HTR-8/SVneo (cell line): ENCODE measurements at places on chromosomes 16 and 17.

- no peak for DNase-seq
Measured at GRCh38 chr17:29175349-29175748, 4.8 kb downstream of the MYO18A start.

GRCh38 chr16:31706318-31706717 lies 167.3 kb upstream of the ZNF267 start:
- DNase-seq = no peak

DNA sequence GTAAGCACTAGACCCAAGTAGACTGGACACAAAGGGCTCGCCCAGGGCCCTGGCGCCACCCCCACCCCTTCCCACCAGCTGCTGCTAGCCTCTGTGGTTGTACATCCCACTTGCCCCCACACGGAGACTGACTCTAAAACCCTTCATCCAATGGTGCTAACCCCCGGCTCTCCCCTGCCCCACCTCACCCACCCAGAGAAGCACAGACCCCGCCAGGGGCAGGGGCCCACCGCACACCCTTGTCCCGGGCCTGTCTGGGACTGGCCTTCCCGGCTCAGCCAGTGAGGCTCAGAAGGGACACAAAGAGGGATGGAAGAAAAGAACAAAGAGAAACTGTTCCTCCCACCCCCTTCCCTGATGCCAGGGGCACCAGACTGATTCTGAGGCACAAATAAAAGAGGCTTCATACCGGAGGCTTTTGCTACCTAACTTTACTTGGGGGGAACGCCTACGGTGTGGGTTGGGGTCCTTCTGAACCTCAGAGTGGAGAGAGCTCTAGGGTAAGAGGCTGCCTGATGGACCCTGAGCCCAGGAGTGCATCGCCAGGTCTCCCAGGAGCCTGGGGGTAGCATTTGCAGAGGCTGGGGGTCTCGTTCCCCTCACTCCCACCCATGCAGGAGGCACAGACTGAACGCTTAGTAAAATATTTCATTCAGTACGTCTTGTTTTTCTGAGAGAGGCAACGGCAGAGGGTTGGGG lies 8.2 kb downstream of the CORO6 start:
- DNase-seq = no peak

- no peak for DNase-seq
Measured at GRCh38 chr16:57915811-57916488, 55.0 kb downstream of the CNGB1 start.

GRCh38 chr16:84774810-84775209 lies 45.0 kb upstream of the CRISPLD2 start:
- no peak for DNase-seq

DNA sequence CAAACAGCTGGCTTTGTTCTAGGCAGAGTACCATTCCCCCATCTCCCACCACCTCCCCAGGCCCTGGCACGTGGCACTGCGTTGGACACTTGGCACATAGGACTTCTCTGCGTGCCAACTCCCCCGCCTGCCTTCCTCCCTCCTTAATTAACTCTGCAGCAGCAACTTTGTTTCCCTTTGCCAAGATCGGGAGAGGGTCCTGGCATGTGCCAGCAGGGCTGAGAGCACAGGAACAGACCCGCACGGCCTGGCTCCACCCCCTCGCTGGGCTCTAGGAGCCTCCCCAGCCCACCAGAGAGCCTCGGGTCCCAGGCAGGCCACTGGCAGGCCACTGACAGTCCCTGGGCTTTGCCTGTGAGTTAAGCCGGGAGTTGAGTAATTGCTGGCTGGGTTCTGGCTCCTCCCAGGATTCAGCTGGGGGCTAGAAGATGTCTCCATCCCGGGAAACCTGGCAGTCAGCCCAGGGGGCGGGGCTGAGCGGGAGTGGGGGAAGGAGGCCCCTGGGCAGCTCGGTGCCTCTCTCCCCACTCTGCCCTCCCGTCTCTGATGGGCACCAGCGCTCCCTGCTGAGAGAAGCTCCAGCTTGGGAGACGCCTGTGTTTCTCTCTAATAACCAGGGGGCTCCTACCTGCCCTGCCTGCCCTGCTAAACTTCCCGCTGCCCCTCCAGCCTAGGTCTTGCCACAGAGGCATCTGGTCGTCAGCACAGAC lies 224.0 kb upstream of the TNRC6C start:
- peak; percentile 94 for DNase-seq

DNA sequence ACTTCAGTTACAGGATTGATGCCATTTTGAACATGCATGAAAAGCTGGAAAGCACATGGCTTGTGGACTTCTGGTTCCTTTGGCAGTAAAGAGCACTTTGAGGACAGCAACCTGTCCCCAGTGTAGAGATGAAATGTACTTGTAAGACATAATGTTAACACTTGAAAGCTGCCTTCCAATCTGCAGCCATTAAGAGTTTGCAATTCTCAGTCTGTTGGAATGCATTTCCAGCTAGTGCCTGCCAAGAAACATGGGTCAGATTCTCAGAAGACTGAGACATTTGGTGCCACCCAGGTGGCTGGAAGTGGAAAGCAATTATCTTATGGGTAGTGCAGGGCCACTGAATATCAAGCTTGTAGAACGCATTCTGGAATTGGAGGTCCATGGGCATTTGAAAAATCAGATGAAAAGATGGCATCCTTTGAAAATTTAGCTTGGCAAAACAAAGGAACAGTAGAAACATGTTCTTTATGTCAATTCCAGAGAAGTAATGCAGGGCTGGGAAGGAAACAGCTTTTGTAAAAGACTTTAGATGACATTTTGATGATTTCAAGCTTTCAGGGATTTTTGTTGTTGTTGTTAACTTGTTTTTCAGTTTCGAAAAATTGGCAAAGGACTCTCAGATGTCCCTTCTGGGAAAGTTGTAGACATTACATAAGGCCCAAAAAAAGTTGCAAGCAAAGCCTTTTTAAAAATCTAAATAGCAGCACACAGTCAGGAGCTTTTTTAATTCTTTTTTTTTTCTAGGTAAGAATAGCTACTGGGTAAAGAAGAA lies 147.0 kb downstream of the ABCA8 start:
- no peak for DNase-seq

DNA sequence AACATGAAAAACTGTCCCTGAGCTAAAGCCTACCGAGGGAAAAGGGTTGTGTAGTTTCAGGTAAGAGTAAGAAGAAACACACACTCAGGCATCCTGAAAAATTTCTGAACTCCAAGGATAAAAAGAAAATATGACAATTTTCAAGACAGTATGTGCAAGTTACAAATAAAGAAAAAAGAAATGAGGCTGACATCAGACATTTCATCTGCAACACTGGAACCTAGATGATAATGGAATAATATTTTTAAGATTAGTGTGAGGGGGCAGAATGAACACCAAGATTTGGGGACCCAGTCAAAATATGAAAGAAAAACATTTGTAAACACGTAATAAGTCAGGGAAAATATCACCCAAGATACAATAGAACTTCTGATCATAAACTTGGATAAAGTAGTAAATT lies 135.9 kb upstream of the PSMD7 start:
- no peak for DNase-seq

DNA sequence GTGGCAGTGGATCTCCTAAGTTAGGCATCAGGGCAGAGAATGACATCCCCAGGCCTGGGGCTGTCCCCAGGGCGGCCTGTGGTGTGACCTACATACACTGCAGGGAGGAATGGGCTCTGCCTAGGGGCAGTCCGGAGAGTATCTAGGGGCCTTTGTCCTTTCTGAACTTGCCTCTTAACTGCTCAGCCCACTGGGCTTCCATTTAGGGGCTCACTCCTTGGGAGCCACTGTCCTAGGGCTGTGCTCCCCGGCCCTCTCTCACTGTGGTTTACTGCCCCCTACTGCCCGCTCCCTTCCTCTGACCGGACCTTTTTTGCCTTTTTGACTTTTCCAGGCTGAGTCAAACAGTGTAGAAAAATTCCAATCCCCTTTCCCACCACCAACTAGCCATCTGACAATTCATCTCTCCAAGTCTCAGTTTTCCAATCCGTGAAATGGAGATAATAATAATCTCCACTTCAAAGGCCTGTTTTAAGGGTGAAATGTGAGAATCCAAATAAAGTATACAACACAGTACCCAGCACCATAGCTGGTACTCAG lies 66.8 kb downstream of the DNAH3 start:
- peak; percentile 37 for DNase-seq

DNA sequence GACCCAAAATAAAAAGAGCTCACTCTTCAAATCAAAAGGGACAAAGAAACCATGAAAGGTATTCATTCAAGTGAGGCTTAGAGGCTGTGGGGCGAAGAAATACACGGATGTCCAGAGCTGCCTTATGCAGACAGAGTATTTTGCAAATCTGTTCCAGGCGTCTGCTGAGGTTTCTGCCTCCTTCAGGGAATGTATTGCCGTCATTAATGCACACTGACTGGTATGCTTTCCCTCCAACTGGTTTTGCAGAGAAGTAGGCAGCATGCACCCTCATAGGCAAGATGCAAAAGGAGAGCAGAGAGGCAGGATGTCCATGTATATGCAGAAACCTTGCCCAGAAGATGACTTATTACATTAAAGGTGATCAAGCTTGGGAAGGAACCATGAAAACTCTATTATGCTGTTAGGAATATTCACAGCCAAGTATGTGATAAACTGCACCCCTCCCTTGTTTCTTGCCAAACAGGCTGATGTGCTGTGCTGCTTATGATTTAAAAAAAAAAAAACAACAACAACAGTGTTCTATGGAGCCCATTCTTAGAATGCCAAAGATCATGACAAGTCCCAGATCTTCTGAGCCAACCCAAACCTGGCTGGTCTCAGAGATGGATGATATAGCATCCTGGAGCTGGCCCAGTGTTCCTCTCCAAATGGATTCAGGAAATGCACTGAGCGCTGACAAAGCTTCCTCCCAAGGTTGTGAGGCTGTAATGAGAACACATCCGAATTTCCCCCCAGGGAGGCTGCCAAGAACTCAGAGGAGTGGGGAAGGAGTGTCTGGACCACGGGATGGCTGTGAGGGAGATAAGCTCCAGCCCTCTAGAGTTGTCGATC lies 77.6 kb upstream of the HLF start:
- no peak for DNase-seq

DNA sequence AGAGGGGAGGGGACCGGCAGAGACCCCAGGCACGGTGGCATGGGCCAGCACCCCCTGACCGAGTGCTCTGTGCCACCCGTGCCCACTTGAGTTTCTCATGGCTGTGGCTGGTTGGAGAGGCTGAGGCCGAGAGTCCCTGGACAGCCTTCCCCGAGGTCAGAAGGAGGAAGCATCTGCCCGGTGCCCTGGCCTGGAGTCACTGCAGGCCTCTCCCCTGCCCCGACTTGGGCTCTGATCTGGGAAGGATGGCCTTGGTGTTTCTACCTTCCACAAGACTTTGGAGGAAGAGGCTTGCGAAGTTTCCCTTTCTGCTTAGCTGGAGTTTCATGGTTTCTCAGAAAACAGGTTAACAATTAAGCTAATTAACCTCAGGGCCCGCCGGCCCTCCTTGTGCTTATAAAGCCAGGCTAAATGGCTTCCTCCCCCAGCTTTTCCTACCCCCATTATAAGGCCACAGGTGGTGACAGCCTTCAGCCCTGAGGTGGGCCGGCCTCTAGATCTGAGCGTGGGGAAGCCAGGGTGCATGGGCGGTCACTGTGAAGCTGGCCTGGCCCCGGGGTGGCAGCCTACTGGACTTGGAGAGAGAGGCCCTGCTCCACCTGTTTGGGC lies 17.3 kb downstream of the LLGL2 start:
- no peak for DNase-seq

DNA sequence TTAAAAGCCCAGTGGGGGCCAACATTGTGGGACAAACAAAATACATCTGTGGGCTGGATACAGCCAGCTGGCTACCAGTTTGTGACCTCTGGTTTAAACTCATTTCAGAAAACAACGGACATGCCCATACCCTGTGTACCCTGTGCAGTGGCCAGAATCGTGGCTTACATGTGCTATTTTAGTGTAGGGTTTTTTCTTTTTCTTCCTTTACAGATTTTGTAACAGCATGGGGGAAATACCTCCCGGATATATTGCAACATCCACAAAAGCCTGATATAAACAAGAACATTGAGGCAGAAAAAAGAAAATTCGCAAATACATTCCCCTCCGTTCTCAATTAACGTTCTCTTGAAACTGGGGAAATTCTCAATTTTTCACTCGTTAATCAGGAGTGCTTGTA lies 7.3 kb downstream of the HS3ST4 start:
- DNase-seq = no peak

- no peak for DNase-seq
Measured at GRCh38 chr16:58365623-58366022, 26.6 kb upstream of the GINS3 start.

GRCh38 chr16:85798901-85799496 lies 345 bp downstream of the EMC8 start:
- peak; percentile 53 for DNase-seq

GRCh38 chr17:6456914-6457687 lies 12.8 kb downstream of the PIMREG start:
- DNase-seq = peak; percentile 77

GRCh38 chr17:33500151-33500550 lies 207.1 kb upstream of the ASIC2 start:
- DNase-seq = no peak

GRCh38 chr16:69113216-69113615 lies 7.8 kb downstream of the HAS3 start:
- no peak for DNase-seq

DNA sequence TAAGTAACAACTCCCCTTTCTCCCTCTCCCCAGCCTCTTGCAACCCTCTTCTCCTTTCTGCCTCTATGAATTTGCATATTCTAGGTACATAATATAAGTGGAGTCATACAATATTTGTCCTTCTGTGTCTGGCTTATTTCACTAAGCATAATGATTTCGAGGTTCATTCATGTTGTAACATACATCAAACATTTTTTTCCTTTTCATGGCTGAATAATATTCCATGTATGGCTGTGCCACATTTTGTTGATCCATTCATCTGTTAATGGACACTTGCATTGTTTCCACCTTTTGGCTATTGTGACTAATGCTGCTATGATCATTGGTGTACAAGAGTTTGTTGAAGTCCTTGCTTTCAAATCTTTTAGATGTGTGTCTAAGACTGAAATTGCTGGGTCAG lies 17.6 kb upstream of the FA2H start:
- DNase-seq = no peak

DNA sequence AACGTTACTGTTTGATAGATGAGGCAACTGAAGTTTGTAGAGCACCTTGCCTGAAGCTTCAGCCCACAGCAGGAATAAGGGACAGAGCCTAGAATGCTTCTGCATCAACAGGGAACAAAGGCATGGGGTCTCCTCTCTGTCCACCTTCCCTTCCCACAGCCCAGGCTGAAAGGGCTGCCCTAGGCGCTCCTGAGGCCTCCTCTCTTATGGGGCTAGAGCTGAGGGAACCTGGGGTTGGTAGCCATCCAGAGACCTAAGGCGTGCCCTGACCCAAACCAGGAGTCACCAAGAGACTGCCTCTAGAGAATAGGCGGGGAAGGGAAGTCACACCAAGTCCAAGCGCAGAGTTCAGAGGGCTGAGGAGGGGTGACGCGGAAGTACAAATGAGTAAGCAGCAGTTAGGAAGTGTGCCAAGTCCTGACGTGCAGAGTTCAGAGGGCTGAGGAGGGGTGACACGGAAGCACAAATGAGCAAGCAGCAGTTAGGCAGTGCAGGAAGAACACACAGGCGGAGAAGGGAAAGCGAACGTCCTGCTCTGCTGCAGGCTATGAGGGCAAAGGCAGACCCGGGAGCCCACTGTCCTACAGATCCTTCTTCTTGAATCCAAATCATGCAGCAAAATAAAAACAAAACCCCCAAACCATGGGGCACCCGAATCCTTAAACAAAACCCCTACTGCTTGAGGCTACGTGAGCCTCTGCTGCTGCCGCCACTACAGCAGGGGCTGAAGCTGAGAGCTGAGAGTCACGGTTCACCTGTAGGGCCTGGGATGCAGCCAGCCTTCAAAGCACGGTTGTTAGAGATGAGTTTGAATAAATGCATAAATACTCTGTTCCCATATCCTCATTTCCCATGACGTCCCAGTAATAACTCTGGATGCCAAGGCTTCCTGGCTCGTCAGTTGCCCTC lies 2.7 kb upstream of the SPG7 start:
- DNase-seq = peak; percentile 62

- no peak for DNase-seq
Measured at GRCh38 chr16:67304020-67304419, 22.5 kb downstream of the KCTD19 start.
